ENCODE measurements at places on chromosomes 13 and 19. TPM values are rescaled to one million over a fixed set of nuclear protein-coding genes. Genes with fewer than 3 reads are reported as not detected.

DNA sequence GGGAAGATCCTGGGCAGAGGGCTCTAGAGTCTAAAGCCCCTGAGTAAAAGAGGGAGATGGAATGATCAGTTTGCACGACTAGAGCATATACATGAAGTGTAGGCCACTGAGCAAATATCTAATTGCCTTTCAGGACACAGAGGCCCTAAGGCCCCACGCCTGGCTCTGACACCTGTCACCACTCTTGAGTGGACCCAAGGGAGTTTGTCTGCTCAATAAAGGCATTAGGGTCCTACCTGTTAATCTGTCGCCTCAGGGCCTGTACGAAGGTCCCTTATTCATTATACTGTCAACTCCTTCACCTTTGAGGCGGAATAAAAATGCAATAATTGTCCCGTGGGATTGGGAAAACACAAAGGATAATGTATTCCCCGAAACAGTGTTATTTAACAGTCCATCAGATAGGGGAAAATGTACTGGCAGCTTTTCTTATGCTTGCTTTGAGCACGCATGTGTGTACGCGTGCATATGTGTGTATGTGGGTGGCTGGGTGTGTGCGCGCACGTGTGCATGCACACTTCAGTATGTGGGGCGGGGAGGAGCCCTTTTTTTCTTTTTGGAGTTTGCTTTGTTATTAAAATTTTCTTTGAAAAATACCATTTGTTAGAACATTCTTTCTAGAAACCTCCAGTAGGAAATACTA, 161.8 kb upstream of the SERP2 start:
- no peak for DNase-seq

GRCh38 chr19:45632468-45633196, 6.6 kb downstream of the EML2 start:
- peak; percentile 70 for DNase-seq

The NLRP4 gene
- polyA plus RNA-seq: not detected

The PTBP1 gene
- 101 TPM for polyA plus RNA-seq

- DNase-seq: peak; percentile 87
These were observed at the start of gene BTBD2 for GRCh38 chr19:2015608-2015950. TSS of gene BTBD2 (minus strand) at chr19:2015714. CDS start at chr19:2015703, 11 bp downstream.

DNA sequence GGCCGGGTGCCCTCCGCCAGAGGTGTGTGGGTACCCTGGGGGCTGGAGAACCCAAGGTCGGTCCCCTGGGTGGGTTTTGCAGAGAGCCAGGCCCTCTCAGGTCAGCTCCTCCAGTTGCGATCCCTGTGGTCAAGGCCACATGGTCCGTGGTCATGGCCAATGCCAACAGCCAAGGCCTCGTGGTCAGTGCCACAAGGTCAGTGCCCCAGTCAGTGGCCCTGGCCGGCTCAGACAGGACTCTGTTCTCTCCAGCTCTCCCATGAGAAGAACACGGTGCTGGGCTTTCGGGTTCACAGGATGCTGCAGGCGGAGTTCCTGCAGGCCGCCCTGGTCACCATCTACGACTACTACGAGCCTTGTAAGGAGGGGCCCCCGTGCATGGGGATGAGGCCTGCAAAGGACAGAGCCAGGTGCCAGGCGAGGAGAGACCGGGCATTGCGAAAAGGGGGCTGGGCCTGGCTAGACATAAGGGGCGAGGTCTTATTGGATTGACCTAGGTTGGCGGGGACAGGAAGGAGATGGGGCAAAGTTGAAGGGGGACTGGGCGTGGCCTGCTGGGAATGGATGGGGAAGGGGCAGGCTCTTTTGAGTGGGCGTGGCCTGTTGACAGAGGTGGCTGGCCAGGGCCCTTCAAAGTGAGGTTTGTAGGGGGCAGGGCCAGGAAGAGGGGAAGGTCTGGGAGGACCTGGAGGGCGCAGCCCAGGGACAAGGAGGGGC, 15.2 kb upstream of the SHFL start:
- DNase-seq: no peak

The PROZ gene
- not detected for polyA plus RNA-seq

- no peak for DNase-seq
These were observed 95.0 kb downstream of the ARHGEF7 start for GRCh38 chr13:111210091-111210490.

The CAPNS1 gene
- 656 TPM for polyA plus RNA-seq

The FXYD7 gene
- polyA plus RNA-seq: not detected

The ZNF506 gene
- 11.0 TPM for polyA plus RNA-seq

The MCF2L gene
- polyA plus RNA-seq: 43.5 TPM

DNA sequence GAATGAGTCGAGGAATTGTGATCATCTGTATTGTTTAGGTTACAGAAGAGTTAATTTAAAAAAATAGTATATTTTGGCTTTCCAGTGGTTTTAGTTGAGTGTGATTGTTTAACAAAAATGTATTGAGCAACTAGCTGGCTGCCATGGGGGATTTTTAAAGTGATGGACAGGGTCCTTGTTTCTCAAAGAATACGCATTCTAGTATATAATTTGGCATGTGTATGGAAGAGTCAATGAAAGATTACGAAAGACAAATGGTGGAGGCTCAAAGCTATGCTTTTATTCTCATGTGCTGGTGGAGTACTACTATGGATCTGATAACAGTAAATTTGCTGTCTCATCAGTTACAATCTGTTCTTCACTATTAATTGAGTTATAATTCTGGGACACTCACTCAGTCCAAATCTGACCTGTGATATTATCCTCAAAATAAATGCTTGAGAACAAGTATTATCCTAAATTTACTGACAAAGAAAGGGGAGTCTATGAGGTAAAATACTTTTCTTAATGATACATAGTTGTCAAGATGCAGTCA, 240.0 kb downstream of the GPC6 start:
- DNase-seq: no peak

The ZNF577 gene
- polyA plus RNA-seq: 2.8 TPM

The ZNF93 gene
- 1.2 TPM for polyA plus RNA-seq

DNA sequence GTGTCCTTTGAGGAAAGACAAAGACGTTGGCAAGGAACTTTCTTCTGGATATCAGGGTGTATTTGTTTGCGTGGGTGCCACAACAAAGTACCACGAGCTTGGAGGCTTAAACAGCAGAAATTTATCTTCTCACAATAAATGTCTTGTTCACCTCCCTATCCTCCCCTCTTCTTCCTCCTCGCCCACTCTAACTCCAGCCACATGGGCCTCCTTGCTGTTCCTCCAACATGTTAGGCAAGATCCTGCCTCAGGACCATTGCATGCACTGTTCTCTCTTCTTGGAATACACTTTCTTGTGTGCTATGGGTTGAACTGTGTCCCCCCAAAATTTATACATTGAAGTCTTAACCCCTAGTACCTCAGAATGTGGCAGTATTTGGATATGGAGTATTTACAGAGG, 45.7 kb downstream of the VAV1 start:
- no peak for DNase-seq

GRCh38 chr13:100240109-100240779, 151.4 kb downstream of the PCCA start:
- no peak for DNase-seq

- no peak for DNase-seq
These were observed 176.2 kb upstream of the UFM1 start for GRCh38 chr13:38173403-38173802.

The NLRP9 gene
- polyA plus RNA-seq: not detected

DNA sequence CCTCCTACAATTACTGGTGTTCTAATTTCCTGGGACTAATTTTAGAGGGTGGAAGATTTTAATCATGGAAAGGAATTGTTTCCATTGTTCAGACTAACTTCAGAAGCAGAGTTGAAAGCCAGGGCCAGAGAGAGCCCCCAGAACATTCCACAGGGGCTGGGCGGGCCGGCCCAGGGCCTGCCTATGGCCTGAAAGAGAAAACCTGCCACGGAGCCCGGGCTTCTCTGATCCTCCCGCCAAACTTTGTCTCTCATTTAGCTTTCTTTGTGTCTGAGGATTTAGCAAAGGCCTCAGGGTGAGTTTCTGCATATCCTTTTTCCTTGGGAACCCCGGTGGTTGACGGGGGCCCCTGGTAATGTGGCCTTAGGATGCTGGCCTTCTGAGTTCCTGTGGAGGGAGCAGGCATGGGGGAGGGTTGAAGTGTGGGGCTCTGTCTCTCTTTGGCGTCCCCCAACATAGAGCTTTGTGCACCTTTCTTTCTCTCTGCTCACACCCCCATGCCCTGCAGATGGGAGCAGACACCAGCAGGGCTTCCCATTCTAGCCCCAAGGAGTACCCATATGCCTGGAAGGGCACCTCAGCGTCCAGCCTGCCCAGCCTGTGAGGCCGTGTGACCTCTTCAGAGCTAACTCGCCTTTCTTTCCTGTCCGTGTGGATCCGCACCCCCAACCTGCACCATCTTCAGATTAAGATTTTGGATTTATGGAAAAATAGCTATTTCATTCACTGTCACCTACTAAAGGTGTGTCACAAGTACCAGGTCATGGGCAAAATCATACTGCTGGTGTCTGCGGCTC, 539.5 kb downstream of the FGF9 start:
- no peak for DNase-seq

DNA sequence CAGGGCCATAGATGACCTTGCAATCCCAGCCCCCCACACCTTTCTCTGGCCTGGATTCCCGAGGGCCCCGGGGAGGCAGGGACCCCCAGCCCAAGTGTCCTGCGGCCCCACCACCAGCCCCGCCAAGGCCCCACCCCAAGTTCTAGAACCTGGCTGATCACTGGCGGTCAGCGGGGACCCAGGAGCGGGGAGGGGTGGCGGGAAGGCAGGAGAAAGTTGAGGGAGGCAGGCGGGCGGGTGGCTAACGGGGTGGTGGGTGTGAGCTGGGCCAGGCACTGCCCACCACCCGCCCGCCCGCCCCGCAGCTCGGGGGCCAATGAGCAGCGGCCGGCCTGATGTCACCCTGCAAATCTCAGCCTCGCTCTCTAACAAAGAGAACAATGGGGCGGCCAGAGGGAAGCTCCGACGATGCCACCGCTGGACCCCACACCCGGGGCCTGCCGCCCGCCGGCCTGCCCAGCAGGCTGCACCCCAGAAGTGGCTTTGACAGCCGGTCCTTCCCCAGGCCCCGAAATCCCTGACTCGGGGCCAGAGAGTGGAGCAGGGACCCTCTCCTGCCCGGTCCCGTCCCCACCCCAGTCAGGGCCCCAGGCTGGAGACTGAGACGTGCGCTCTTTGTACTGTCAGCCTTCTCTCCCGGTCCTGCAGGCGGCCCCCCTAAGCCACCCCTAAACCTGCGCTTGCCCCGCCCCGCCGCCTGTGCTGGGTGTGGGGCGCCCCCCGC, 1.6 kb downstream of the MEX3D start:
- DNase-seq: peak; percentile 88

GRCh38 chr19:55255618-55256423, 3.0 kb downstream of the PPP6R1 start:
- DNase-seq: no peak

The ZNF574 gene
- 5.5 TPM for polyA plus RNA-seq

GRCh38 chr19:35251456-35251855, 2.7 kb downstream of the LSR start:
- DNase-seq: no peak

GRCh38 chr19:30448386-30449077, 76.3 kb downstream of the ZNF536 start:
- no peak for DNase-seq

DNA sequence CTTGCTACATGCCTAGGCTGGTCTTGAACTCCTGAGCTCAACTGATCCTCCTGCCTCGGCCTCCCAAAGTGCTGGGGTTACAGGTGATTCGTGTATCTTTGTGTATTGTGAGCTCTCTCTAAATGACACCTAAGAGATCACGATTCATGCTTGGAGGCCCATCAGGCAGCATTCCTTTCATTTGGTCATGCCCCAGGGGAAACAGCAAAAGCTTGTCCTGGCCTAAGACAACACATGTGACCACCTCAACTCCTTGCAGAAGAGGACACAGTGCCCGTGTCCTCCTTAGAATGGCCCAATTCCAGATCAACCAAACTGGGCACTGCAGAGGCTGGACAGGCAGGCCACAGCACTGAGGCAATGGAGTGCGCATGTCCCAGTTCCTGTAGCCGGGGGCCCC, 32.5 kb downstream of the ZC3H4 start:
- DNase-seq: no peak

- DNase-seq: no peak
These were observed 9.0 kb upstream of the CEBPA start for GRCh38 chr19:33311326-33311682.

- DNase-seq: no peak
These were observed 85.8 kb upstream of the ZNF43 start for GRCh38 chr19:21921691-21922180.

The MUC16 gene
- under 0.01 TPM for polyA plus RNA-seq

GRCh38 chr13:112353856-112354255, 22.3 kb upstream of the SPACA7 start:
- DNase-seq: no peak

DNA sequence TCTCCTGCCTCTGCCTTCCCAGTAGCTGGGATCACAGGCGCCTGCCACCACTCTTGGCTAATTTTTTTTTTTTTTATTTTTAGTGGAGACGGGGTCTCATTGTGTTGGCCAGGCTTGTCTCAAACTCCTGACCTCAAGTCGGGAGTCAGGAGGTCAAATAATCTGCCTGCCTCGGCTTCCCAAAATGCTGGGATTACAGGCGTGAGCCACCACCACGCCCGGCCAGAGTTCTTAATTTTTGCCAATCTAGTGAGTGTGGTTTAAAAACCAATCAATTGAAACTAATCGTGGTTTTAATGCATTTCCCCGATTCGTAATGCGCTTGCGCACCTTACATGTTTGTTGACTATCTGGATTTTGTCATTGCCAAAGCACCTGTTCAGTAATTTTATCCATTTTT, 37.0 kb downstream of the SKA3 start:
- no peak for DNase-seq

DNA sequence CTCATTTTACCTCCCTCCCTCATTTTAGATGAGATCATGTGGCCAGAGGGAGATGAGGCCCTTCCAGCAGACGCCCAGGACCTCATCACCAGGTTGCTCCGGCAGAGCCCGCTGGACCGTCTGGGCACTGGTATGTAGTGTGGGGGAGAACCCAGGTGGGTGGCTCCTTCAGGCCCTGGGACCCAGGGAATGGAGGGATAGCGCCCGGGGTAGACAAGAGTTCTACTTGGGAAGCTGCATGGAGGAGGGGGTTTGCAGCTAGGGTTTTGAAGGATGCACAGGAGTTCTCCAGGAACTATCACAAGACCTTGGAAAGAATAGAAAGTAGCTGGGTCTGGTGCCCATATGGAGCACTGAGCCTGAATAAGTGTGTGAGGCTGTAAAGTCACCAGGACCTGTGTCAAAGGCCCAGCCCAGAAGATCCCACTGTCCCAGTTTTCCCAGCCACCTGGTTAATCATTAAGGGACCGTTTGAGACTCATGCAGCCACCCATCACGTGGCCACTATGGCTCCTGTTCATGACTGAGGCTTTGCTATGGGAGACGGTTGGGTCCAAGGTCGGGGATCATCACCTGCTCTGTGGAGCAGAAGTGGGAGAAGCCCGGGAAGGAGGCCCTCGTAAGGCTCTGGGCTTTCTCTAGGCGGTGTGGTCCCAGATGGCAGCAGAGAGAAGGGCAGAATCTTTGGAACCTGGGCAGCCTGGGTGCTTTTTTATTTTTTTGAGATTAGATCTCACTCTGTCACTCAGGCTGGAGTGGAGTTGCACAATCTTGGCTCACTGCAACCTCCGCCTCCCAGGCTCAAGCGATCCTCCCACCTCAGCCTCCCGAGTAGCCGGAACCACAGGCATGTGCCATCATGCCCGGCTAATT, 17.0 kb upstream of the PIK3R2 start:
- DNase-seq: no peak

- DNase-seq: no peak
These were observed 18.6 kb downstream of the SERPINE3 start for GRCh38 chr13:51357928-51358595.
